Esophagus squamous epithelium (tissue), 5 donors: ENCODE measurements at places on chromosomes 3 and 15.

DNA sequence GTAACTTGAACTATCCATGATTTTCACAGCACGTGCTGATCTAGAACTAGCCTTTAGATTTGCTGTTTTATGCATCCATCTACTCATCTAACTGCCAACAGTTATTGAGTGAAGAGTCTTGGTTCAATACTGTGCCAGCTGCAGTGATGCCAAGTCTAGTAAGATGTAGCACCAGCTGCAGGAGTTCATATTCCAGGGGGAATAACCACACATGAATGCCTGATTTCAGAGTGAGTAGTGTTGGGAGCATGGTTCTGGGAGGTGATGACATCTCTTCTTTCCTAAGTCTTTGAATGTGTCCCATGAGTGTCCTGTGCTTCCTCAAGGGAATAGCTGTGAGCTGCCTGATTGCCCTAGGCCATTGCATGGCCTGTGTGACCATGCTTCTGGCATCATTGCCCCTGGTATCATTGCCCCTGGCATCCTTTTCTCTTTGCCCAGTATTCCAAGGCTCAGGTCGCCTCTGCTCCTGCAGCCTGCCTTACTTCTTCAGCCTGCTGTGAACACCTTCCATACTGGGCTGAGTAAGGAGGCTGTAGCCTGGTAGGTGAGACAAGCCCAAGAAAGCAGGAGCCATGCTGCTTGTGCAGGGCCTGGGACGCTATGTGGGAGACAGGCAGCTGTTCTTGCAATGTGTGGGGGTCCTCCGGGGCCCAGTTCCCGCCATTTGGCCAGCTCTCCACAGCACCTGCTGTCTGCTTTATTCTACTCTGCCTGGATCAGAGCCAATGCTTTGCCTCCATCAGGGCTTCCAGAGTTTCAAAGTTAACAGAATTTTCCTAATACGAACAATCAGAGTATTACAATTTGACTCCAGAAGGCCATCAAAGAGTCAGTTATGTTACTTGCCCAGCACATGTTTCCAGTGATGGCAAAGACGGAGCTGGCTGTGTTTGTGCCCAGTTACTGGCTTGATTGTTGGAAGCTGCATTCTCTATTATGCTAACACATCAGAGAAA is 73.2 kb downstream of the CLSTN2 start:
- H3K27me3 ChIP-seq = no peaks in the 10 kb centered on the region
- H3K4me1 ChIP-seq = no peaks in the 10 kb centered on the region
- no peak overlapping the region for H3K4me3 ChIP-seq
- H3K36me3 ChIP-seq = no peaks in the 10 kb centered on the region

GRCh38 chr3:186121968-186122367 is 13.1 kb upstream of the ETV5 start:
- H3K4me3 ChIP-seq = no peak overlapping the region
- no peaks in the 10 kb centered on the region for H3K4me1 ChIP-seq
- no peaks in the 10 kb centered on the region for H3K27me3 ChIP-seq
- DNase-seq = no peak
- H3K27ac ChIP-seq = no peak overlapping the region
- no peaks in the 10 kb centered on the region for H3K36me3 ChIP-seq

DNA sequence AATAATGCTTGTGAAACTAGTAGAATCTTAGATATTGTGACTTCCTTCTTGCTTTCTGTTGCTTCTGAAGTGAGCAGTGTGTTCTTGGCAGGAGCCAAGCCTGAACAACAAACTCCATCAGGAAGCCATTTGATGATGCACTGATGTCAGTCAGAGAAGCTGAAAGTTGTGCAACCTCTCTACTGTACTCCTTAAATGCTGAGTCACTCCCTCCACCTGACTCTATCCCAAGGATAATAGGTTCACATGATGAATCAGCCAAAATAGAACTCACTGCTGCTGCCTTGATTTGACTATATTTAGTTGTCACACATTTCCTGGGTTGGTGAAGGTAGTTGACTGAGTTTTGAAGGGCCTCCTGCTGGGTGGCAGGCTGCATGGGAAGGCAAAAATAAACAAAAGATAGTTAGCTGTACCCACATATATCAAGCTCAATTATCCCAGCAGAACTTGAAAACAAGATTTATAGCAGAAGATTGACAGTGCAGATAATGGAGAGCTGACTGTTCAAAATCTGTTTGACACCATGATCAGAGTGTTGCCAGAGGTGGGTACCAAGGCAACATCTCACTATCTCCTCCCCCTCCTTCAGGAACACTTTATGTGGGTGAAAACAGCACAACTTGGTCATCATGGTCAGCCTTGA is 328.4 kb upstream of the DPH6 start:
- H3K4me1 ChIP-seq = no peaks in the 10 kb centered on the region
- H3K27me3 ChIP-seq = no peaks in the 10 kb centered on the region
- H3K36me3 ChIP-seq = no peaks in the 10 kb centered on the region
- H3K27ac ChIP-seq = no peak overlapping the region

- no peak overlapping the region for H3K4me3 ChIP-seq
- no peaks in the 10 kb centered on the region for H3K36me3 ChIP-seq
- H3K27me3 ChIP-seq = no peaks in the 10 kb centered on the region
- H3K4me1 ChIP-seq = peaks cover 27% of the 10 kb centered on the region
- no peak overlapping the region for H3K27ac ChIP-seq
Observed at GRCh38 chr3:23459889-23460546, 256.9 kb downstream of the UBE2E2 start.
